ENCODE measurements at places on chromosomes 2 and 18.

GRCh38 chr2:18046017-18046416 lies 167.6 kb downstream of the KCNS3 start:
- no peak for DNase-seq

DNA sequence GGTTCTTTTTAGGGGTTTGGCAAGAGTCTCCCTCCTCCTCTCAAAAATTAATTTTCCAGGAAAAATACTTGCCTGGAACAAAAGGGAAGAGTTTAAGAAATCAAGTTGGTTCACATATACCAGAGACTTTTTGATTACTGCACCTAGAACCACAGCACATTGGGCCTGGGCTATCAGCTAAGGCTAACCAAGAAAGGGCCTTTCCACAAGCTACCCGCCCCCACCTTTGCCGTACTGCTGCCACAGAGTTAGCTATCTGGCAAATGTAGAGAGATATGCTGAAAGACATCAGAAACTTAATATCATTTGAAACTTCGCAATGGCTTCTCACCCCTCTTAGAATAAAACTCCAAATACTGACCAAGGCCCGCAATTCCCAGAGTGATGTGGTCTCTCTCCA lies 76.9 kb downstream of the AAK1 start:
- DNase-seq = no peak

DNA sequence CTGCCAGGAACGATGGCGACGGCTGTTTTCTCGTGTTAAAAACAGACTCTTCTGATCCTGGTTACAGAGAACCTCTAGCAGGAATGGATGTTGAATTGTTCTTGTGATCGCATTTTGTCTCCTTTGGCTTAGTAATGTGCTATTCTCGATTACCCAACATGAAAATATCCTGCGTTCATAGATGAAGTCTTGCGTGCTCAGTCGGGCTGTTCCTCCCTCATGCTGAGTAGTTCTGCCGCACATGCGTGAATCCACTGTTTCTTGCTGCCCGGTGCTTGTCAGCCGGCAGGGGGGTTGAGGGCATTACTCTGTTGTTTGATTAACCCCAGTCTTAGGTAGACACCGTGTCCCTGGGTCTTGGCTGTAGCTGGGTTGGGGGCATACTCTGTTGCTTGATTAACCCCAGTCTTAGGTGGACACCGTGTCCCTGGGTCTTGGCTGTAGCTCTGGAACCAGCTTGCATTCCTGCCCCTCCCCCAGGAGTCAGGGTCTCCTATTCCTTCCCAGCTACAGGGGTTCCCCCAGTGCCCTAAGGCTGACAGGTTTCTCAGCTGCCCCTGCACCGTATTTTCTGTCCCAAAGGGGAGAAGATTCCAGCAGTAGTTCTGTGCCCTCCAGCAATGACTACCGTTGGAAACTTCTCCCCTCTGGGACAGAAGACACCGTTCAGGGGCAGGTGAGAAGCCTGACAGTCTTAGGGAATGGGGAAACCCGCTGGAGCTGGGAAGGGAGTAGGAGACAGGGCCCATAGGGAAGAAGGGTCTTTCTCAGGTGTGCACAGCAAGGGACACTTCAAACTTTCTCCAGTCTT lies 22.1 kb upstream of the ASB1 start:
- no peak for DNase-seq

GRCh38 chr18:48529796-48530195 lies 9.0 kb upstream of the CTIF start:
- peak; percentile 51 for DNase-seq

- DNase-seq = no peak
These were observed 568.5 kb downstream of the CMPK2 start for GRCh38 chr2:6297238-6297637.

DNA sequence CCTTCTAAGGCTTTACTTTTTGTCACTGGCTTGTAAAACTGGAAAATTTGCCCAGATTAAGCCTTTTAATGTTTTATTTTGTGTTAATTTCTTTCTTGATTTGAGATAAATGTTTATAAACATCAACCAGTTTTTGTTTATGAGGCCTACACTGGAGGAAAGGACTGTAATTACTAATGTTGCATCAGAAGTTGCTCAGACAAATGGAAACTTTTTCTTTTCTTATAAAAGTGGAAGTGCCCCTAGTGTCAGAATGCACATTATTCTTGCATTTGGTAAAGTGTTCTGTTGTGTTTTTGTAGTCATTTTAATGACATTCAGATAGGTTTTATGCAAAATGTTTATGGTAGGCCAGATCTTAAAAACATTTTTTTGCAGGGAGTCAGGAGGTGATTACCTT lies 25.3 kb downstream of the LCLAT1 start:
- DNase-seq = peak; percentile 67

GRCh38 chr18:9823805-9824473 lies 61.8 kb upstream of the TXNDC2 start:
- no peak for DNase-seq

DNA sequence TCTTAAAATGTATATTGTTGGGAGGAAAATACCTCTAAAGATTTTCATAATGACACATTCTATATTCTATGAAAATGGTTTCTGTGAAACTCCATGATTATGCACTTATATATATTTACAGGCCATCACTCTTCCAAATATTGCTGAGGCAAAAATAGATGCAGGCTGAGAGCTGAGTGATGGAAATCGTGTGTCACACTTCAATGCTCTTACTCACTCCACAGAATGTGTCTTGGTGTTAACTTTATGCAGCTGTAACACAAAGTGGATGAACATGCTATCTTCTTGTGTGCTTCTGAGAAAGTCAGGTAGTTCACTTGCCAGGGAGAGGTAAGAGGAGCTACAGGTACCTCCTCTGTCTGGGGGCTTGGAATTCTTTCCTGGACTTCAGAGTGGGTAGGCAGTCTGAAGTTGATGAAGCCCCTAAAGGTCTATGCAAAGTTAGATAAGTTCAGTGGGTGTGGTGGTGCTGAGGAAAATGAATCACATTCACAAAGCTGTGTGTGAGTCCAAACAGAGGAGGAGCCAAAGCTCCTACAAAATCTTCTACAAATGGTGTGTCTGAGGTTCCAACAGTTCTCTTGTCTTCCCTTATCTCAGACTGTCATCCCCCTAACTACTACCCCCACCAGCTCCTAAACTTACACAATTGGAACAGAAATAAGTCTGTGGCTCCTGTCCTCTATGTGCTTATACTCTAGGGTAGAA lies 74.2 kb upstream of the ST6GAL2 start:
- DNase-seq = no peak

GRCh38 chr2:96233436-96233835 lies 24.8 kb upstream of the STARD7 start:
- peak; percentile 35 for DNase-seq

- peak; percentile 24 for DNase-seq
These were observed 42.9 kb upstream of the RASGRP3 start for GRCh38 chr2:33433279-33434235.

DNA sequence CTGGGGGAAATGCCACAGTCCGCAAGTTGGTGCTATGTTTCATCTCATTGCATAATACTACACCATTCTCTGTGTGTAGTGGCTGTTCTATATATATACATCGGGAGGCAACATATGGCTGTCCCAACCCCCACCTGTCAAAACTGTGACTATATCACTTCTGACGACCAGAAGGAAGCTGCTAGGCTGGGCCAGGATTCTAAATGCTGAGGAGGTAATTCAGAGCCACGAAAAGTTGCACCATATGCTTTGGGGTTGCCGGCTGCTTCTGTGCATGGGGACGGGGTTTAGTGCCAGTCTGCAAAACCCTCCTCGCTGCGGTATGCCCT lies 117.3 kb downstream of the MSH2 start:
- peak; percentile 99 for DNase-seq

GRCh38 chr2:128450211-128451024 lies 131.8 kb upstream of the HS6ST1 start:
- no peak for DNase-seq

DNA sequence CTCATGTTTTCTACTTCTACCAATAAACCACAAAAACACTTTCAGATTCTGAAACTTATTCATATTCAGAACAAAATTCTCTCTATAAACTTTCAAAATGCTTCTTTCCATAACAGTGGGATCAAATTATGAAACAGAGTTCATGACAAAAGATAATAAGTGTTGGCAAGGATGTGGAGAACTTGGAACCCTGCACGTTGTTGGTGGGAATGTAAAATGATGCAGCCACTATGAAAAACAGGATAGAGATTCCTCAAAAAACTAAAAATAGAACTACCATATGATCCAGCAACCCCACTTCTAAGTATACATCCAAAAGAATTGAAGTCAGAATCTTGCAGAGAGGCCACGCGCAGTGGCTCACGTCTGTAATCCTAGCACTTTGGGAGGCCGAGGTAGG lies 45.4 kb downstream of the GEMIN6 start:
- no peak for DNase-seq

- DNase-seq = no peak
These were observed 67.8 kb upstream of the ST6GAL2 start for GRCh38 chr2:106953779-106954178.

GRCh38 chr2:142965443-142965842 lies 88.0 kb downstream of the KYNU start:
- no peak for DNase-seq

DNA sequence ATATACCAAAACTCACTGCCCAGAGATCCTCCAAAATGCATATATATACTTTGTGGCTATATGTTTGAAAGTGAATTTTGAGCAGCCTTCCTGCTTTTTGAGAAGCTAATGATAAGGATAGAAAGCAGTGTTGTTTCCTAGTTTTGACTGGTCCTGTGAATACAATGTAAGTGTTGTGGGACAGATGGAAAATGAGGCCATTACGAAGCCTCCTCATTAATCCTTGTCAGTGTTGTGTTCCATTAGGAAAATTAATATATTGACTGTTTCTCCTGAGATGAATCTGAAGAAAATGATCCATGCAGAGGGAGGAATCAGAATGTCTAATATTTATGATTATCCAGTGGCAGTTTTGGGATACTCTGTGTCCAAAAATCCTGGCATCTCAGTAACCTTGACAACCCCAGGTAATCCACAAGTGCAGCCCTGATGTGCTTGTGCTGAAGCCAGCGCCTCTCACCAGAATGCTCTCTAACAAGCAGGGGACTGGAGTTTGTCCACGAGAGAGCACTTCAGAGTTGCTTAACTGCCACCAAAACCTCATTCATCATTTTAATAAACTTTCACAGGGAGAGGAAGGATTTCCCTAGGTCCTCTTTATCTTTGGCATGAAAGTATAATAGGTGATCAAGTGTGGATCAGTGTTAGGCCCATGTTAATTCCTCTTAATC lies 418.6 kb downstream of the CMPK2 start:
- DNase-seq = no peak

DNA sequence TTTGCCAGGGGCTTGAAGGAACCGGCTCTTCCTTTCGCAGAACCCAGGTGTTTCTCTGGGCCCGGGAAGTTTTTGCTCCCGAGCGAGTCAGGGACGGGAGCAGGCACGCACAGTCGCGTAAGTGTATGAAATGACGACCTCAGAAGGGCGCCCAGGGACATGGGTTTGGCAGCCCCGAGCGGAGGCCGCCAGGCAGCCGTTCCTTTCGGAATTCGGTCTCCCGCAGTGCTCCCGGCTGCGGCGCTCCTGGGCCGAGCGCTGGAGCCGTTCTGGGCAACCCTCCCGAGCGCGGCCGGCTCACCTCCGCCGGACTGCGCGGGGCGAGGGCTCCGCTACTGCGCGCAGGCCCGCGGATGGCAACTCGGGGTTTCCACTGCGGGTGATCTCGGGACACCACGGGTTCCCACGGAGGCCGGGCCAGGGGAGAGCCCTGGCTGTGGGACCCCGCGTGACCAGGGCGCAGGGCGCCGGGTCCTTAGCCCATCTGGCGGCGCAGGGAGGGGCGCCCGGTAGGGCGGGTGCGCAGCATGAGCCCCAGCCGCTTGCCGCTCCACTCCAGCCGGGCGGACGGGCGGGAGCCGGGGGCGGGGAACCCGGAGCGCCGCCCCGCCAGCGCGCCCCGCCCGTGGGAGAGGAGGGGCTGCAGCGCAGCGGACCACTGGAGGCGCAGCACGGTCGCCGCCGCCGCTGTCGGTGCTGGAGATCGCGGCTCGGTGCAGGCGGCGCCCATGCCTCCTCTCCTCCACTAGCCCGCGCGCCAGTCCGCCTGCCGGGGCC lies at the start of gene OSBPL6:
TSS of gene OSBPL6 (plus strand) at position 690 of the 777 bp plus-strand sequence. CDS start 111,673 bp downstream, outside the sequence.
- peak; percentile 8 for DNase-seq

DNA sequence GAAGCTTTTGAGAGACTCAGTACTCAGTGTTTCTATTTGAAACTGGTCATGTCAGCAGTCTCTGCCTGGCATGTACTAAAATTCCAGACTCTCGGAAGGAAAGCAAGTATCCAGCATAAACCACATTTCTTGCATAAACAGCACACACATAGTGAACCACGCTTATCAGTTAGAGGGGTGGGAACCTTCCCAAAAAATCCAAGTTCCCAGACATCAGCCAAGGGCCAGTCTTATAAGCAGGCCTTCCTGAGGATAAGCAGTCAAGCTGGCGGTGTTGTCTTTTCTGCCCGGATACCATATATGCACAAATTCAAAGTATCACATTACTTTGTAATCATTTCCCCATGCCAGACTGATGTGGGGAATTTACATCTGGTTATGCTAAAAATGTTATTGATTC lies 73.6 kb downstream of the ST6GAL2 start:
- DNase-seq = no peak

- no peak for DNase-seq
These were observed 502.3 kb downstream of the PID1 start for GRCh38 chr2:228768818-228769217.

DNA sequence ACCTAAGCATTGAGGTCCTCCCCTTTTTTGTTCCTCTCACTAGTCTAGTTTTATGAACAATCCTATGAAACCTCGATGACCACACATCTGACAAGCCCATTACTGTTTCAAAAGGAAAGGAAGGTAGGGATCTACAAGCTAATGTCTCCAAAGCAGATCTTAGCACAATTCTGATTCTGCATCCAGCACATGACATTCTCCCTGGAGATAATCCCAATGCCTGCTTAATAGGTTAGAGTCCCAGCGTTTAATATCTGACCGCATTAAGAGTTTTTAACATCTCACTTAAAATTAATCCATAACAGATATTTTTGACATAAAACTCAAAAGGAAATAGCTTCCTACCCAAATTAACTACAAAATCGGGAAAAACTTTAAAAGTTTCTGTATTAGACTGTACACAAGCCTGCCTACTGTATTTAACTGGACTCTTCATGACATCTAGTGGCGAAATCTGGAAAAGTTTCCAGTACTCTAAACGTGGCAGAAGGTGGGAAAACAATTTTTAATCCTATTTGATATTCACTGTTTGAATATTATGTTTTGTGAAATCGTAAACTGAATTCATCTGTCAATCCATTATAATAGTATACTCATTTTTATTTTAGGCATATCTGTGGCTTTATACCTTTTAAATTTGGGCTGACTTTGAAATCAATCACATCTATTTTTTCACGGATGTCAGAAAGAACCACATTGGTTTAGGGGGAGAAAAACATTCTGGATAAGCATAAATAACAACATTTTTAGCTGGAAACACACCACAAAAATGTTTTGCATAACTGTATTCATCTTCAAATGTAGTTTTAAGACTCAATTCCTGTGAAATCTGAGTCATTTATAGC lies 62.4 kb downstream of the TXNL1 start:
- DNase-seq = peak; percentile 32

- no peak for DNase-seq
These were observed 714.7 kb downstream of the EPHA4 start for GRCh38 chr2:220857368-220857767.

Measured in MV-4-11 (cell line).